ENCODE measurements at places on chromosomes 6 and 20. TPM values are rescaled to one million over a fixed set of nuclear protein-coding genes. Genes with fewer than 3 reads are reported as not detected.

DNA sequence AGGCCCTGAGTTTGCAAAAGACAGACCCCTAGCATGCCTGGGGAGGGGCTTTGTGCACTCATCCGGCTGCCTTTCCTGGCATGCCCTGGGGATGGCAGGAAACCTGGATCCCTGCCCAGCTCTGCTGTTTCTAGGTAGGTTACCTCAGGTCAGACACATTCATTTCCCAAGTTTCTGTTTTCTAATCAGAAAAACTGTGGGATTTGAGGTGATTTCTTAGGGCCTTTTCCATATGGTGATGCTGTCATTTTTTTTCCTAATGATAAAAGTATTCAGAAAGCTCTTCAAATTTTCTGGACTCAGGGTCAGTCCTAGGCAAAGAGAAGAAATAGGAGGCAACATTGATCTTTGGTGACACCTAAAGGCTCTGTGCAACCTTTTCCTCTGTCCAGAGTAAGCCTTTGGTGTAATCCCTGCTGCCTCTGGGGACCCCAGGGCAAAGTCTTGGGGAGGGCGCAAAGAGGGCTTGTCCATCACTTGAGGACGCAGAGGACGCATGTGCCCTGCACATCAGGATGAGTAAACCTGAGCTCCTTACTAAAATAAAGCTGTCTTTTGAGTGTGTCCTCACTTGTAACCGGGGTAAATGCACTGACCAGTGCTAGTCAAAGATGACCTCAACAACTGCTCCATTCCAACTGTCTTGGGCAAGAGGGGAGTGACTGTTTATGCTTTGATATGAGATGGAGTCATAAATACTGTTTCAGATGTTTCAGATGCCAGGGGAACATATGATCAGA lies 13.5 kb upstream of the TRAM2 start:
- DNase-seq, result no peak

GRCh38 chr20:59145247-59145923 lies 18.2 kb upstream of the ZNF831 start:
- peak; percentile 4 for DNase-seq

- DNase-seq, result no peak
Measured at GRCh38 chr6:22657352-22657980, 88.1 kb downstream of the HDGFL1 start.

- no peak for DNase-seq
Measured at GRCh38 chr6:109454496-109455436, 806 bp downstream of the MICAL1 start.

DNA sequence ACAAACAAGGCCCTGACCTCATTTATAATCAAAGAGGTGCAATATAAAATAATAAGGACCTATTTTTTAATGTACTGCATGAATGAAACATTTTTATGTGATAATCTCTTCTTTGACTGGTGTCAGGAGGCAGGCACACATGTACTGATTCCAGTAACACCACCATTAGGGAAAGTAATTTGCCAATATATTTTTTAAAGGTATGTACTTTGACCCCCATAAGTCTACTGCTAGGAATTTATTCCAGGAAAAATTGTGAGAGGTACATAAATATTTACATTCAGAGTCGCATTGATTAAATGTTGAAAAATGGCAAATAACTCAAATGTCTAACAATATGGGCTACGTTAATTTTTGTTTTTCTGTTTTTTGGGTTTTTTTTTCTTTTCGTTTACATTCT lies 325.4 kb upstream of the PRDM1 start:
- DNase-seq, result no peak

GRCh38 chr20:63495741-63496595 lies 2.9 kb downstream of the EEF1A2 start:
- peak; percentile 81 for DNase-seq

DNA sequence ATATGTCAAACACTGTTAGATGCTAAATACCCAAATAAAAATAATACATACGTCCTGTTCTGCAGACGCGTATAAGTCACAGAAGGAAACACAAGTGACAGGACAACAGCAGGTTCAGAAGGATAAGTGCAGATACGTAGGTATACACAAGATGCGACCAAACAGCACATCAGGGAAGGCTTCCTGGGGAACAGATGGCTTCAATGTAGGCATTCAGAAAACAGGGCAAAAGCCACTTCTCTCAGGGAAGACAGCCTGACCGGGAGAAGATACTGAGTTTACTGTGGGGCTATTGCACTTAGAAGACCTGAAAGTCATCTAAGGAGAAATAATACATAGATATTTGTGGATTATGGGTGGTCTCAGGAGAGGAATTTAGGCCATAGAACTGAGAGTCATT lies 1.9 kb downstream of the HLA-DPA1 start:
- DNase-seq, result no peak

DNA sequence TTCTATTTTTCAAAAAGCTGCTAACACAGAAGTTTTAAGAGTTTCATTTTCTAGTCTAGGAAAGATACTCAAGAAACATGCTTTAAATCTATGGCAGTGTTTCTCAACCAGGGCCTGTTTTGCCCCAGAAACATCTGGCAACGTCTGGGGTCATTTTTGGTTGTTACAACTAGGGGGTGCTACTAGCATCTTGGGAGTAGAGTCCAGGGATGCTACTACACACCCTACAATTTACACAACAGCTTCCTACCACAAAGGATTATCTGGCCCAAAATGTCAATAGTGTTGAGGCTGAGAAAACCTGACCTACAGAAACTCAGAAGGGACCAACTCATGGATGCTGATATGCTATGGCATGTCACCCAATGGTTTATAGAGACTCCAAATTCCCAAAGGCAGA lies 24.4 kb downstream of the SERAC1 start:
- DNase-seq, result no peak

DNA sequence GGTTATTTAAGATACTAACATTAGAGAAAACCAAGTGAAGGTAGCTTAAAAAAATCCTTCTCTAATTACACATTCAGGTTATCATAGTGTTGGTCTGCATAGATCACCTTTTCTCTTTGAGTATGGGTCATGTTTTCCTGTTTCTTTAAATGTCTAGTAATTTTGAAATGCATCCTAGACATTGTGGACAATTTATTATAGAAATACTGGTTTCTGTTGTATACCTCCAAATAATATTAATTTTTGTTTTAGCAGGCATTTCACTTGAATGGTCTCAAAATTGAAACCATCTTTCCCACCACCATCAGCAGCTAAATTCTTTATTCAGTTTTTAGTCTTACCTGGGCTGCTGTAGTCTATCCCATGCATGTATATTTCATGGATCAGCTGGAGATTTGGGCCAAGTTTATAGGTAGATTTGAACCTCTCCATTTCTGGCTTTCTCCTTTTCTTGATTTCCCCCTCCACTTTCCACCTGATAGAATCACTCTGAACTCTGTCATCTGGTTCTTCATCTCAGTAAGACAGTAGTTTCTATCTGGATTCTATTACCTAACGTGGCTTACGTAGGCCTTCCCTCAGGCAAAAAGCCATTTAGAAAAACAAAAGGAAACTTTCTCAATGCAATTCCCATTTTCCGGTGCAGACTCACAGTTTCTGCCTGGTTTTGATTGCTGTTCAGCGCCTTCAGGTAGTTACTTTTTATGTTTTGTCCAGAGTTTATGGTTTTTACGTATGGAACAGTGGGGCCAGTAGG lies 52.3 kb downstream of the ZFAND3 start:
- no peak for DNase-seq

- no peak for DNase-seq
Measured at GRCh38 chr6:167934426-167934864, 63.0 kb upstream of the KIF25 start.

GRCh38 chr6:16004934-16005679 lies 123.8 kb upstream of the MYLIP start:
- no peak for DNase-seq

DNA sequence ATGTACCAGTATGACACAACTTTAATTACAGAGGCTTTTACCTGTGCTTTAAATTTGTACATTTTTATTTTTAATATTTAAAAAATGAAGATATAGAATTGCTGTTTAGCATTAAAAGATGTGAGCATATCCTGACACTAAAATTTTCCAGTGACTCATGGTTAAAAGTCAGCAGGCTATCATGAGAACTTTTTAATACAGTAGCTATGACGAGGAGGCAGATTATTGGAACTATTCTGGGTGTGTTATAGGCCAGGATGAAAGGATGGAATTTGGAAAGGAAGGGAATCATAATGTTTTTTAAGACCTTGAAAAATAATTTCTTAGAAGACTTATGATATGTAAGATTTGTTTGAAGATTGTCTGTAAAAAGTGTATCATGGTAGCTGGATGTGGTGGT lies 91.0 kb downstream of the GFRA4 start:
- DNase-seq, result no peak

DNA sequence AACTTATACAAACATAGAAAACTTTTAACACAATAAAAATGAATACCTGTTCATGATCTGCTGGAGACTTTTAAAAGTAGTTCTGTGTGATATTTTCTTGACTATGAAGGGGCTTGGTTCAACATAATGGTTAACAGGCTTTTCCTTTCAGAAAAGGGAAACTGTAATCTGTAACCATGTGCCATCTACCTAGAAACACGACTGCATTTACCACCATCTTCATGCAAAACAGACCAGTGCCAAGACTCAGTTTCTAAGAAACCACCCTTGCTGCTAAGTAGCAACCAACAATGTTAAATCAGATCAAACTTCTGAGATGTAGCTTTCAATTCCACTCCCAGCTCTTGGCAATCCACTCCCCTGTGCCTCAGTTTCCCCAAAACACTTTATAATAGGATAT lies 15.7 kb downstream of the STAU1 start:
- DNase-seq, result no peak

DNA sequence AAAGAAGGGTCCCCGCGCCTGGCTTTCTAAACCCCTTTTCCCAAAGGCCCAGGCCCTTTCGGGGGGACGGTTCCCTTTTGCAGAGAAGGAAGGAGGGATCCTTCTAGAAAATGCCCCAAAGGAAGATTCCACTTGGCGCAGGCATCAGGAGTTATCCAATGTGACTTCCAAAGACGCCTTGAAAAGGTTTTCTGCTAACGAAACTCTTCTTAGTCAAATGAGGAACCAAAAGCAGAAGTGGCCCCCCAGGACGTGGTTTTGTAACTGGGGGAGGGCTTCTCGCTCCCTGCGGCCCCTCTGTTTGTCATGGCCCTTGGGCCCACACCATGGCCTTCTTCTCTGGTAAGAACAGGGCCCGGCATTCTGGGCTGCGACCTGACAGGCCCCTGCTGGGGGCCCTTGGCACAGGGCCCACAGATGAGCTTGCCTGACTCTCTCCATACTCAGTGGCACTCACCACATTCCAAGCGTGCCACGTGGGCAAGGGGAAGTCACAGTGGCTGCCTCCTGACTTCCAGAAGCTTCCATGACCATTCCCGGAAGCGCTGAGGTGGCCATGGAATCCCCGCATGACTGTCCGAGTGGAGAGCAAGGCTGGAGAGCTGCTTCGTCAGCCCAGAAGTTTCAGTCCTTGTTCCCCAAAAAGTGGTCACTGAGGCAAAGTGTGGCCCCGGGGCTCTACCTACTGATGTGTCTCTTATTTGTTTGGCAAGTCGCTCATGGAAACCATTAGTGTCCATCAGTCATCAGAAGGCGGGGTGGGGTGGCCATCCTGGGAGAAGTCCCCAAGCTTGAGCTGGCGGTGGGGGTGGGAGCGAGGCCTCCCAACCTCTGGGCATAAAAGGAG lies 834 bp upstream of the CTSZ start:
- DNase-seq, result no peak

Gene CYP39A1
- total RNA-seq, result 4.8 TPM

Gene B4GALT5
- total RNA-seq, result 49.7 TPM

Gene TSPO2
- not detected for total RNA-seq

Gene SHLD1
- total RNA-seq, result 6.2 TPM

Gene SNAI1
- total RNA-seq, result 30.8 TPM

Gene BANF2
- not detected for total RNA-seq

Gene HLA-DQB2
- not detected for total RNA-seq

Gene SOX12
- total RNA-seq, result 9.9 TPM

Gene PKIB
- 56.8 TPM for total RNA-seq

All from type B pancreatic cell (in vitro differentiated cells).